ENCODE measurements at places on chromosomes 6 and 20.

GRCh38 chr6:99252421-99252820 is 97.1 kb downstream of the FAXC start:
- no peak for DNase-seq

GRCh38 chr6:17879184-17879583 is 108.3 kb downstream of the KIF13A start:
- DNase-seq: no peak

- no peak for DNase-seq
Measured at GRCh38 chr6:42783876-42784642, 2.2 kb downstream of the BICRAL start.

DNA sequence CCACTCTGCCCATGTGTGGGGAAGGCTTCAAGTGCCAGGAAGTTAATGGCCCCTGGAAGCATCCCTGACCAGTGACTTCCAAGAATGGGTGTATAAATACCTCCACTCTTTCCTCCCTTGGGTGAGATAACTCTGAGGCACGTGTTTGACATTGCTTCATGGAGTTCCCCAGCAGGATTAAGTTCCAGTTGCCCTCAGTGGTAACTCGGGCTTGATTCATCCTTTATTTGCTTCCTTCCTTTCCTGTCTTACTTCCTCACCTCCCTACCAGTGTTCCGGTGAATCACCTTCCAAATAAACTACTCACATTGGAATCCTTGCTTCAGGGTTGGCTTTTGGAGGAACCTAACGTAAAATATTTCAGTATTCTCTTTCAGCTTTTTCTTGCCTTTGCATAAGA is 84.6 kb upstream of the JAG1 start:
- no peak for DNase-seq

DNA sequence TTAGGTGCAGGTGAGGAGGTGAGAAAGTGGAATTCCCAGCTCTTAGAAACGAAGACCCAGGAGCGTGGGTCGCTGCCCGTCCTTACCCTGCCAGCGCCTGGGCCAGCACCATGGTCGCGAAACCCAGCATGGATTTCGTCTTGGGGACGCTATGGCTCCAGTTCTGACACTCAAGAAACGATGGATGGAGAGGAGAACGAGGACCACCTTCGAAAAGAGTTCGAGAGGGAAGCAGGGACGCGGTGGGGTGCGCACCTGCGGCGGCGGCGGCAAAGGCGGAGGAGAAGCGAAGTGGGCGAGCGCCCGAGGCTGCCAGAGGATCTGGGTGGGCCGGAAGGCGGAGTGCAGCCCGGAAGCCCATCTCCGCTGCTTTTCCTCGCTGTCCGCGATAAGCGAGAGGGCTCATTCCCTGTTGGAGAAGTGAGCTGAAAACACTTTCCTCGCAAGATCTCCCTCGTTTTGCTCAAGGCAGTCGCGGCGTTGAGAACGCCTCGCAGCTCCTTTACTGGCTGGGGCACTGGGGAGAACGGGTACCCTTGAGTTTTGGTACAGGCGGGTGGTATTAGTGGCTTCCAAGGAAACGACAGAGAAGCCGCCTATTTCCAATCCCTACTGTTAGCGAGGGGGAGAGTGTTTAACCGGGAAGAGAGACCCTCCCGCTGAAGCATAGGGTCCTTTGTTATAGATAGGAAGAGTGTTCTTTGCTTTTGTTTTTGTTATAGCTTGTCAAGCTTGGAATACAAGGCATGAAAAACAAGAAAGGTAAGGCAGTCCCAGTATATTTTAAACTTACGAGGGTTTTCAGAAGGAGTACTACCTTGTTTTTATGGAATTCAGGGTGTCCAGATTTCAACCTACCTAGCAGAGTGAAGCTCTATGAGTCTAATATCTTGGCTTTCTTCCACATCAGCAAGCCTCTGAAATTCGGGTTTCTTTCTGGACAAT is 109.5 kb downstream of the TRIM27 start:
- no peak for DNase-seq

GRCh38 chr6:39430446-39430845 is 107.9 kb upstream of the KCNK16 start:
- no peak for DNase-seq

- no peak for DNase-seq
Measured at GRCh38 chr20:1724901-1725300, 67.3 kb upstream of the SIRPG start.

- no peak for DNase-seq
Measured at GRCh38 chr6:47134476-47135189, 92.5 kb upstream of the ADGRF1 start.

DNA sequence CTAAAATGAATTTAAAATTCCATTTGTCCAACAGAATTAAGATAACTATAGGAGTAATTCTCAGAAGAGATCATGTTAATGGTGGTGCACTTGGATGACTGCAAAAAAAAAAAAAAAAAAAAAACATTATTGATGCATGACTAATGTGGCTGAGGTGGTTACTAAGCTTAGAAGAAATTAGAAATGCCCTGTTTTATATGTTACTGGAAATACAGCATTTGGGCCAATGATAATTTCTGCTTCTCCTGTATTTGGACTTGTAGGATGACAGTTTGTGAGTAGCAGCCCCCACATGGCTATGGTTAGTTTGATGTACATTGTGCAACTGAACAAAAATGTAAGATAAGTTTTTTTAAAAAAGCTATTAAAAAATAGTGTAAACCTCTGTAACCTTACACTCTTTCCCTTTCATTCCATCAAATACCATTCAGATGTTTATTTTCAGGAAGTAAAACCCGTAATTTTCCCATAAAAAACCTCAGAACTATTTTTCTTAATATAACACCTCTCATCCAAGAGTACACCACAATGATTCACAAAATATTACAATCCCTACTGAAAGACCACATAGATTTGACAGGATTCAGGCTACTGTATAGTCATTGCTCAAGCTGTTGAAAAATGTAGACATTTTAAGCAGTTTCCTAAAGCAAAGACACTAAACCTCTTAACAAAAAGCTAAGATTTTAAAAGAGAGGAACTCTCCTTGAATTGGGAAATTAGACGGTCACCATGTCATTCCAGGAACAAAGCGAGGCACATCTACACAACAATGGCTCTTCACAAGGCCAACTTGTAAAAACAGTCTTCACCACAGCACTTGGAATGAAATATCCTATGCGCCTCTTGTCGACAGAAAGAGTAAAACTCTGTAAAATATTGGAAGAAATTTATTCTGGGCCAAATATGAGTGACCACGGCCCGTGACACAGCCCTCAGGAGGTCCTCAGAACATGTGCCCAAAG is 83.0 kb downstream of the WDR27 start:
- DNase-seq: no peak

GRCh38 chr6:41025966-41026530 is 13.0 kb downstream of the UNC5CL start:
- DNase-seq: no peak

DNA sequence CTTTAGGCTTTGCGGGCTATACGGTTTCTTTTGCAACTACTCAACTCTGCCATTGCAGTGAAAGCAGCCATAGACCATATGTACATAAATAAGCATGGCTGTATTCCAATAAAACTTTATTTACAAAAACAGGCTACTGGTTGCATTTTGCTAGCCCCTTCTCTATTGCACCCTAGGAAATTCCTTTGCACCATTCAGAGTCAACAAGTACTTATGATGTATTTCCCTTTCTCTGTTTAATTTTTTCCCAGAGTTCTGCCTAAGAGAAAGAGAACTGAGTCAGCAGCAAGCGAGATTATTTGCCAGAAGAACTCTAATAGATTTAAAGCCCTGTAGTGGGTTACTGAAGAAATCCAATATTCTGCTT is 33.8 kb downstream of the ADGRF1 start:
- DNase-seq: no peak

All from CD4-positive, alpha-beta T cell treated with Interleukin-17A for 4 hours (primary cell).